ENCODE measurements at places on chromosomes 4 and X. TPM values are rescaled to one million over a fixed set of nuclear protein-coding genes. Genes with fewer than 3 reads are reported as not detected.

MAOA gene
- total RNA-seq, result 7.1 TPM

C4orf51 gene
- total RNA-seq, result not detected

PTTG2 gene
- total RNA-seq, result not detected

FGB gene
- not detected for total RNA-seq

NHSL2 gene
- total RNA-seq, result 0.19 TPM

NUDT10 gene
- total RNA-seq, result 7.8 TPM
